ENCODE measurements at places on chromosomes 12 and 14. TPM values are rescaled to one million over a fixed set of nuclear protein-coding genes. Genes with fewer than 3 reads are reported as not detected.

Gene KCNH3
- 0.12 TPM for total RNA-seq

GRCh38 chr14:25237845-25238244, 187.9 kb upstream of the STXBP6 start:
- no peak for DNase-seq

DNA sequence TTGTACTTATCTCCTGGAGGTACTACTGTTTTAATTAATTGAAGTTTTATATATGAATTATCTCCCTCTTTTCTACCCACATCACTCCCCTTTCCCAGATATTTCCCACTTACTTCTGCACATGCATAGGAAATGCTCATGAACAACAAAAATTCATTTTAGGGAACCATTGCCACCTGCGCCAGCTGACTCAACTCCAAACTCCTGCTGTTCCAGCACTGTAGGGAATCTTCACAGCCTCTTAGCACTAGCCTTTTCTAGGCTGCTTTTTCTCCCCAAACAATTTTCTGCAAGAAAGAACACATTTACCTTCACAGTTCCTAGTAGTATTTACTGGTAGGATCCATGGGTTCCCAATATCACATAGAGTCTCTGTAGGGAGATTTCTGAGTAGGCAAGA, 268.4 kb downstream of the LRFN5 start:
- no peak for DNase-seq

GRCh38 chr12:111673503-111673902, 12.3 kb downstream of the BRAP start:
- DNase-seq: no peak

GRCh38 chr12:48972952-48973483, 1.5 kb upstream of the WNT10B start:
- no peak for DNase-seq

GRCh38 chr12:25757037-25757665, 201.3 kb upstream of the RASSF8 start:
- no peak for DNase-seq

GRCh38 chr12:49801141-49802063, 26.8 kb downstream of the NCKAP5L start:
- DNase-seq: no peak

- no peak for DNase-seq
Observed at GRCh38 chr14:105767315-105767714, 240.9 kb downstream of the TMEM121 start.

DNA sequence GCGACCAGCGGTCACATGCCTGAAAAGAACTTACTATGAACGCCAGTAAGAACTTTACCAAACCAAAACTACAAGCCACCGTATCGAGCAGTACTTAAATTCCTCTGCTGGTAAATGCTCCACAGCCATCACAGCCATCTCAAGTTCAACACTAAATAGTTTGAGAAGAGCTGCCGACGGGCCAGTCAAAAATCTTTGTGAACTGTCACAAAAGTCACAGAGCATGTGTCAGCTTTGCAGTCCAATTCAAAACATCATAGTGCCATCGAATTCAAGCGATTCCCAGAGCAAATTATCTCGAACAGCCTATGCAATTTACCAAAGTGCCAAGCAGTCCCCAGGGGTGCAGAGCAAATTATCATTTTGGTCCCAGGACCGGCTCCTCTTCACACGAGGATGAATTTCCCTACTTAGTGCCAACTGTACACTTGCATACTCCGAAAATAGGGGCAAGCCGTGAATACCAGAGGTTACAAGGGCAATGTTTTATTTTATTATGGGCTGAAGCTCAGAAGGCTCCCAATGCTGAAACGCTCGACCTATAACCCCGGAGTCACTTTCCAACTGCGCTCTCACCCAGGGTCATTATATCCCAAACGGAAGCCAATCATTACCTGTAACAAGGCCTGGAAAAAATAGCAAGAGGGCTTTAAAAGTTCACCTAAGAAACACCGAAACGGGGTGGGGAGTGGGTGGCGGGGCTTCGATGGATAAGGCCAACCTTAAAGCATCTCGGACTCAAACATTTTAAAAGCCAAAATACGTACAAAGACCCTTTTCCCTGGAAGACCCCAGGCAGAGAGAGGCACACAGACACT, 1.1 kb downstream of the LRP6 start:
- DNase-seq: no peak

All from epithelial cell of proximal tubule (primary cell).